Suprapubic skin (tissue), 4 donors: ENCODE measurements at places on chromosomes 7 and 10.

- DNase-seq, result no peak
Measured at GRCh38 chr10:88012641-88013040, 149.2 kb downstream of the PTEN start.

DNA sequence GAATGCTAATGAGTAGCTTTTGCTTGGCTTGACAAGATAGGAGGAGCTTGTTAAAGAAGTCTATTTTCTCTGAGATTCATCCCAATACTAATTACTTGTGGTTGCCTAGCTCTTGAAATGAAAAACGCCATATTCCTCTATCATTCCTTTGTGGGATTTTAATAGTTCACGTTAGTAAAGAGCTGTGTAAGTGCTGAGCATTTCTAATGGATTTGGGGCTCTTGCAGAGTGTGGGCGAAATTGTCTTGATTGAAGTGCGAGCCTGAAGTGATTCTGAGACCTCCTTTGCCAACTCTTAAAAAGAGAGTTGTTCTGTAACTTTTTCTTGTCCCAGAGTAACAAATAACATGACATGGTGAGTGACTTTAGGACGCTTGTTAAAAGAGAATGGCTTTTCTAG lies 45.2 kb downstream of the EXOC4 start:
- DNase-seq, result no peak

GRCh38 chr10:80392250-80392649 lies 16.1 kb upstream of the PRXL2A start:
- DNase-seq, result no peak

DNA sequence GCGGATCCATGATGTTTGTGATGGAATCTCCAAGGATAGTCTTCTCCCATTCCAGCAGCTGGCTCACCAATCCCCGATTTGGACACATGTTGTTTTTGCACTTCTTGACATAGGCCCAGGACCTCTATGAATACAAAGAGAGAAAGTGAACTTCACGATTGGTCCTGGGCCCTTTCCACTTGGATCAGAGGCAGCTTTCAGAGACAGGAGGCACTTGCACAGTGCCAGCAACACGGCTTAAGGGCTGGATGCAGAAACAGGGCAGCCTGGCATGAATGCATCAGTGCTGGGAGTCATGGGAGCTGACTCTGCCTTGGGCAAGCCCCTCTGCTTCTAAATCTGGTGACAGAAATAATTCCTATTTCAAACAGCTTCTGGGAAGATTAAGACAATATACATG lies 2.1 kb upstream of the TMEM120A start:
- DNase-seq, result no peak

GRCh38 chr7:120539321-120539720 lies 266.3 kb downstream of the KCND2 start:
- DNase-seq, result no peak

GRCh38 chr7:116354171-116354545 lies 143.8 kb downstream of the TES start:
- no peak for DNase-seq

GRCh38 chr10:6621536-6621935 lies 41.5 kb upstream of the PRKCQ start:
- DNase-seq, result no peak

GRCh38 chr7:155885167-155886155 lies 73.2 kb upstream of the SHH start:
- peak; percentile 72 for DNase-seq

DNA sequence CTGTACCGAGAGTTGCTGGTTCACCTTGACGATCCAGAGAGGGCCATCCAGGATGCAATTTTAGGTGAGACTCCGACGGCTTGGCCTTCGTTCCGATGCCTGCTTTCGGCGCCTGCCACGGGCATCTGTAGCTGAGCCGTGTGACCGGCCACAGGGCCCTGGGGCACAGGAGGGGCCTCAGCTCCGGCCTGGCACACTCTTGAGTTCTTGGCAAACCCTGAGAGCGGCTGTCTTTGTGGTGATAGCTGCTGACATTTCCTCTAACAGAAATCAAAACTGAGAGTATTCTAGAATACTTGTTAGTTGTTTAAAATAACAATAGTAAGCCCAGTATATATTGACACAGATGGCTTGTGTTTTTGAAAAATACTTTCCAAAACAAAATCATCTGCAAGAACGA lies 52.2 kb upstream of the SUN1 start:
- DNase-seq, result no peak

DNA sequence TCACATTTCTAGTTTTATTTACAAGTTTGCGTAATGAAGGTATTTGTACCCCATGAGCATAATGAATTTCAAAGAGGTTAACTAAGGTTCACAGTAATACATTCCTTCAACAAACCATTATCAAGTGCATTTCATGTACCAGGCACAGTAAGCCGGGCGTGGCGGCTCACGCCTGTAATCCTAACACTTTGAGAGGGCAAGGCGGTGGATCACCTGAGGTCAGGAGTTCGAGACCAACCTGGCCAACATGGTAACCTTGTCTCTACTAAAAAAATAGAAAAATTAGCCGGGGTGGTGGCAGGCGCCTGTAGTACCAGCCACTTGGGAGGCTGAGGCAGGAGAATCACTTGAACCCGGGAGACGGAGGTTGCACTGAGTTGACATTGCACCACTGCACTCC lies 4.3 kb upstream of the EIF3A start:
- DNase-seq, result no peak

DNA sequence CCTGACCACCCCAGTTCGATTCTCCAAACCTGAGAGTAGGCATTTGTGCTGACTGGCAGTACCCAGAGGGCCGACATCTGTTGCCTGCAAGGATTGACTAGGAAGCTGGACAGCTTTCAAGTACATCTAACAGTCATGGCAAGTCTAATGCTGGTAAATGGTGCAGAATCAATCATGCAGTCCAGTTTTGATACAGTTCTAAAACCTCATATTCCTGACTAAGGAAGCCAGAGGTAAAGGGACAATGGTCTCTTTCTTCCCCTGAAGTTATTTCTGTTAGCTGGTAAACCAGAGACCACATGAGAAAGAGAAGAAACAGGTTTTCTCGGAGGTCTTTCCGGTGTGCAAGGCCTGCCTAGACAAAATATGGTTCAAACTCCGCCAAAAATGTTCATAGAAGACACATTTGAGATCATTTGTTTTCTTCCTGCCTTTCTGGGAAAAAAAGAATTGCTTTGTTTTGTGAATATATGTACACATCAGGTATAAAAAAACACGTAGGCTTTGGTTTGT lies 97.1 kb downstream of the WDR37 start:
- DNase-seq, result no peak

- no peak for DNase-seq
Measured at GRCh38 chr7:97096037-97096436, 21.5 kb upstream of the SDHAF3 start.

DNA sequence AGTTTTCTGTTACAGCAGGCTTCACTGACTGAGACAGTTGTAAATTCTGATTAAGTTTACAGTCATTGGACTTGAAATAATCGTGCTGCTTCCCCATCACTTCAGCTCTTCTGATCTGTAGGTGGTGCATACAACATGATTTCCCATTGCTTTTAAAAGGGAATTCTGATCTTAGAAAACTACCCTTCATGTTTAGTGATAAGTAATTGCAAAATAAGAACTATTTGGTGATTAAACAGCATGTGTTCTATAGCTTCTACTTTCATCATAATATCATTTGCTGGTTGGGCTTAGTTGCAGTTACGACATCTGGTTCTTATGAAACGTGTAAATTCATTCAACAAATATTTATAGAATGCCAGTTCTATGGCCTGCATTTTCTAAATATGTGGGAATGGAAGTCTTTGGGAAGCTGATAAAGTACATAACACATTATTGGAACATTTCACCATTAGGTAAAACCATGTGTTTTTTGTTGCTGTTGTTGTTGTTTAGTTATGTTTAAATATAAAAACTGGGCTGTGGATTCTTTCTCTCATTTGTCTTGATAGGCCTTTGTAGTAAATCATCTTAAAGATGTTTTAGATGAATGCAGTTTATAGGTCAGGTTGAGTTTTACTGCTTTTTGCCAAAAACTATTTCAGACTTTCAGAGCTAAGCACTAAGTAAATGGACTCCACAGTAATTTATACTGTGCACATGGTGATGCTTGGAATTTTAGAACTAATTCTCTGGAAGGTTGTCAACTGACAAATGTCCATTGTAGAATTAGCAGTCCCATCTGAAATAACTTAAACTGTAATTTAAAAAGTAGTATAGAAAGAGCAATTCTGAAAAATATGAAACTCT lies 13.1 kb downstream of the GNAI1 start:
- DNase-seq, result no peak
